GM23248 (cell line): ENCODE measurements at places on chromosomes 5 and 9.

DNA sequence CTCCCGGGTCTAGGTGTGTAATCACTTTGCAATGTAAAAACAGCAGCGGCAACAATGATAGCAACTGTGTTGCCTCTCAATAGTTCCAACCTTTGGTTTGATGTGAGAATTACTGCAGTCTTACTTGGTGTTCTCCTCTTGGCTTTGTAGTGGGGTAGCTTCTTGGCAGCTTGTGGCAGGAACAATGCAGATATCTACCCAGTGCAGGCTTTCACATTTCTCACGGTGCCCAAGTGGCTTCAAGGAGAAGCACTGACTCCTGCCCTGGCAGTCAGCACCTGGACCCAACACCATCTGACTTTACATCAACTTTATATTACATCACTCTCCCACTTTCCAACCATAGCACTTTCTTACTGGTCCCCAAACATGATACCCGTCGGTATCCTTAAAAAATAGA lies 28.4 kb upstream of the TIFAB start:
- DNase-seq = no peak

DNA sequence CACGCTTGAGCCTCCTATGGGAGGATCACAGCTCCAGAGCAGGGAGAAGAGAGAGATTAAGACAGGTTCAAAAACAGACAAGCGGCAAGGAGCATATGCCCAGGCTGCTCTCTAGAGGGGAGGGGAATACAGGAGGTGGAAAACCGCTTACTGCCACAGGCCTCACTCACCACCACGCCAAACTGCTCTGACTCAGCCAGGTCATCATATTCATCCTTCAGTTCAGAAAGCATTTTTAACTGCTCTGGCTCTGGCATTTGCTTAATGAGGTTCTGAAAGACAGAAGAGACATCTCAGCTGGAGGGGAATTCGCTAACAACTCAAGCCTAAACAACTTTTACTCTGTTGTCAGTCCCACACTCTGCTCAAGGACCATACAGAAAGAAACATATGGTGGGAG lies 40.1 kb downstream of the PCDHGC5 start:
- DNase-seq = peak; percentile 85

- DNase-seq = peak; percentile 53
These were observed 430.8 kb downstream of the ARHGEF28 start for GRCh38 chr5:74056789-74057164.

GRCh38 chr5:142082182-142082781 lies 26.3 kb upstream of the NDFIP1 start:
- no peak for DNase-seq

- DNase-seq = no peak
These were observed 211.6 kb downstream of the ATP10B start for GRCh38 chr5:160640406-160640805.

- no peak for DNase-seq
These were observed 17.4 kb downstream of the FGF18 start for GRCh38 chr5:171436804-171437285.

DNA sequence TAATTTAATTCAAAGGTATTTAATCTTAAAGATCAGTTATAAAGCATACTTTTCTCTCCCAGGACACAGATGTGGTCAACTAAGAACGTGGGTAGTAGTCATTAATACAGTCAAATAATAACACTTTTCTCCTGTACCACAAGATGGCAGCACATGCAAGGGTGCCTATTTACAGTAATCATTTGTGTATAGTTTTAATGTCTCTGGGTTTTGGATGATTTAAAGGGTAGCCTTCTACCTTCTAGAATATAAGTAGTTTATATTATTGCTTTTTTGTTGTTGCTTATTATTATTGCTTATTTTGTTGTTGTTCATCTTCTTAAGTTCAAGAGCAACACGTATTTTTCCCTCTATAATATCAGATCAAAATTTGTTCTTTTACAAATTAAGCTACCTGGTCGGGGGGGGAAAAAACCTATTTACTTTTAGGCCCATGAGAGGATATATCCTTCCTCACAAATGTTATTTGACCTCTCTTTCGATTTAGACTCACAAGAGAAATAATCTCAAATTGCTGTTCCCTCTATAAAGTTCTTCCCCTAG lies 59.6 kb upstream of the SLC27A6 start:
- peak; percentile 54 for DNase-seq

DNA sequence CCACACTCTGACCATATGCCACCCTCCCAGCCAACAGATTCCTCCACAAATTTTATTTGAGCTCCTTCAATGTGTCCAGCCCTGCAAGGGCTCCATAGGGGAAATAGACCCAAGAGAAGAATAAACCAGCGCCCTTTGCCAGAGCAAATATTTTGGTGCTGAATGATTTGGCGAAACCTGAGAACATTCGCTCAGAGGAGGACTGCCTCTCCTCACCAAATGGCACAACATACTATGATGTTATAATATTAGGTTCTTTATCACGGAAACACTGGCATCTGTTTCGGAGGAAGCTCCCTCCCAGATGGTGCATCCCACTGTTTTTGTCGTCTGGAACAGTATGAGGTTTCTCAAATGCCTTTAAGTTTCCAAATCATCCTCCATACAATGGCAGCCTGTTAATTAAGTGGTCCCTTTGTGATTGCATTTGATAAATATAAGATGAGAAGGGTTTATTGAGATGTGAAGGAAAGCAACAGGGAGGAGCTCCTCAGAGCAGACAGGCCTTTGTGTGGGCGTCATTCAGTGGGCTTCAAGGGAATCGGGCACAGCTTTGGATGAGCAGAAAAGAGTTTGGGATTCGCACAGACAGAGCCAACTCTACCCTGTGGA lies 139.1 kb upstream of the ADRA1B start:
- DNase-seq = no peak

GRCh38 chr5:170809551-170809950 lies 26.0 kb downstream of the GABRP start:
- DNase-seq = peak; percentile 71

DNA sequence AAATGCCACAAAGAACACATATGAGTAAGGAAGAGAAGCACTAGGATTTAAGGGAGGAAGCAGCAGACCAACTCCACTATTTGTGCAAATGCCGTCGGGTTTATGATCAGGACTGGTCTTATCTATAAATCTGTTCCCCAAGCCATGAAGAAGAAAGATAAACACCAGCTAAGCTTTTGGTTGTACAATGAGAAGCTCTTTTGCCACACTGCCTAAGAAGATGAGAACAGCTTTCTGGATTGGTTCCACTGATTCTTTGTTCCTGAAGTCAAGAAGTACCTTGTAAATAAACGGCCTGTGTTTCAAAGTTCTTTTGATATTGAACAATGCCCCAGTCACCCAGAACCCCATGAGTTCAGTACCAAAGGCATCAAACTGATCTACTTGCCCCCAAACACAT lies 93.9 kb downstream of the RFX3 start:
- no peak for DNase-seq

DNA sequence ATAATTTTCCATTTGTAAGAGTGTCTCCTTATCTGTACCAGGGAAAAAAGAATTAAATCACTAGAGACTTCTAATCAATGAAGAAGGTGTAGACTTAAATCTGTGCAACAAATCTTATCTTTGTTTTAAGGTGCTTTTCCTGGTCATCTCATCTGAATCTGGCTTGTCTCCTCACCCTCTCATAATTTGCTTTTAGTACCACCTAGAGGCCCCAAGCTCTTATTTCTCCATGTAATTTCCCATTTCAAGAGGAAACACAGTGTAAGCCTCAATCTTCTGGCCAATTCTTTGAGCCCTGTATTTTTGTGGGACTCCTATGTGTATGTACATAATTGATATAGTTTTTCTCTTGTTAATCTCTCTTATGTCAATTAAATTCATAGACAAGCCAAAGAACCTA lies 1975.3 kb upstream of the CDH6 start:
- no peak for DNase-seq

DNA sequence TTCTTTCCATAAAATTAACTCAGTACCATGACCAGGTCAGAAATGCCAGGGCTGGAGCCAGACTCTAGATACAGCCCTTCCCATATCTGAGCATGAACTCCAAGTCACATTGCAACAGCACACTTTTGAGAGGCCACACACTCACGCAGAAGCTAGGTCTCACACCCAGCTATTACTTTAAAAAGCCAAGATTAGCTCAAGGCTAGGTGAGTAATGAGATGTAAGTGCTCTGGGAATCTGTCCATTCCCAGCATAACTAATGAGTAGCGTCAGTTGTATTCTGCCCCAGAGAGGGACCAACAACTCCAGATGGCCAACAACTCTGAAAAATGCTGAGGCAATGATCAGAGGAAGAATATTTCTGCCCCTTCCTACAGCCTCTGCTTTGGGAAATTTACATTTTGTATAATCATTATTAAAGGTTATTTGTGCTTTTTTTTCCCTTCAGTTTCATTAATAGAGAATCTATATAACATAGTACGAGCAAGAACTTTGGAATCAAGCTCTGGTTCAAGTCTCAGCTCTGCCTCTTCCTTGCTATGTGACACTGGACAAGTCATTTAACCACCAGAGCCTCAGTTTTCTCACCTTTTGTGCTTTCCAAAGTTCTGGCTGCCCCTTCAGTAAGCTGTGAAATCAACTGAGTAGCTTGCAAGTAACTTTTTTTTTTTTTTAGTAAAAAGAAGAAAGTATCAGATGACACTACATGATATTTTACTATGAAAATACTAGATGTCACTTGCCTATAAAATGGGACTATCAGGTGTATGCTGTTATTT lies 118.3 kb downstream of the NR6A1 start:
- DNase-seq = peak; percentile 99

- no peak for DNase-seq
These were observed 2118.6 kb upstream of the C9orf72 start for GRCh38 chr9:29691758-29692407.
